ENCODE measurements at places on chromosomes 5 and 9.

GRCh38 chr9:98477884-98478283 lies 222.4 kb upstream of the TBC1D2 start:
- no peak for DNase-seq

- no peak for DNase-seq
Measured at GRCh38 chr5:68147659-68148058, 67.9 kb upstream of the PIK3R1 start.

- no peak for DNase-seq
Measured at GRCh38 chr5:36397901-36398536, 96.3 kb upstream of the RANBP3L start.

DNA sequence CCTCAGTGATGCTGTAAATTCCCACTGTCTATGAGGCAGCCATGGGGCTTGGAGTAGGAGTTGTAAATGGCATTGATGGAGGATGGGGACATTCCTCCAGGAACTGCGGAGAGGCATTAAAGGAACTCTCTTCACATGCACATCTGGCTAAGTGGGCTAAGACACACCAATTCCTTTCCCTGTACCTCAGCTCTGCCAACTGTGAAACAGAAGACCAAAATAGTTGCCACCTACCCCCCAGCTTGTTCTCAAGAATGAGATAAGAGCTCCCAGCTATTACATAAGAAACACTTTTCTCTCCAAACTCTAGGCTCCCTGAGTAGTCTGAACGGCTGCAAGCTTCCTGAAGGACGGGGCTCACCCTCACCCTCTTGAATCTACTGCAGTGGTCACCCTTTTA lies 144.6 kb upstream of the SLC30A5 start:
- DNase-seq, result no peak

DNA sequence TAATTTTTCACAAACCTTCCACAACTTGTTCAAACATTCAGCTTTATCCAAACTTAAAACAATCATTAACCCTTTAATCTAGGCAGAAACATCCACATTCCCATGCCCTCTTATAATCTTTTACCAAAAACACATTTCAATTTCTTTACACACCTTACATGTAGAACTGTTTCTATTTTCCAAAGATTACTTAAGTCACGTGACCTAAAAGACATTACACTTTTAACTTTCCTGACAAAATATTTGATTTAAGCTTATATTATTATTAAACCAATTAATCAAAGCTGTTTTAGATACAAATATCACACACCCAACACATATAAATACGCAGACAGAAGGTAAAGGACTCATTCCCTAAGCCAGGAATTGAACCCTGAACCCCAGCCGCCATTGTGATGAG lies 21.0 kb upstream of the MRPS30 start:
- DNase-seq, result no peak

GRCh38 chr5:122427621-122428020 lies 115.6 kb downstream of the SNCAIP start:
- DNase-seq, result no peak

DNA sequence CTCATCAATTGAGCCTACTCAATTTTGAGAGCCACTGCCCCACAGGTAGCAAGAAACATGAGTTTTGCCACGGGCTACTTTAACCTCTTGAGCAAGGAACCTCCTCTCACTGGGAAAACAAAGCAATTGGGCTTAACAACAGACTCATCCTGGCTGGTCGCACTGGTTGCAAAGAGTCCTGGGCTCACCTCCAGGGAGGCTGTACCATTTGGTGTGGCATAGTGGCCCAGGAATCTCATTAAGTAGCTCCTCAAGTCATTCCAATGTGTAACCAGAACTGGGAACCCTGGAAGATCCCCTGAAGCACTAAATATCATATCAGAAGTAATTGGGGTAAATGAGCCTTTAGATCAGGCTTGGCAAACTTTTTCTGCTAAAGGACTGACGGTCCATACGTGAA lies 78.5 kb downstream of the MYO10 start:
- no peak for DNase-seq

GRCh38 chr9:12863618-12864017 lies 88.8 kb downstream of the LURAP1L start:
- no peak for DNase-seq

- DNase-seq, result no peak
Measured at GRCh38 chr5:139088024-139088423, 110.1 kb downstream of the SIL1 start.

DNA sequence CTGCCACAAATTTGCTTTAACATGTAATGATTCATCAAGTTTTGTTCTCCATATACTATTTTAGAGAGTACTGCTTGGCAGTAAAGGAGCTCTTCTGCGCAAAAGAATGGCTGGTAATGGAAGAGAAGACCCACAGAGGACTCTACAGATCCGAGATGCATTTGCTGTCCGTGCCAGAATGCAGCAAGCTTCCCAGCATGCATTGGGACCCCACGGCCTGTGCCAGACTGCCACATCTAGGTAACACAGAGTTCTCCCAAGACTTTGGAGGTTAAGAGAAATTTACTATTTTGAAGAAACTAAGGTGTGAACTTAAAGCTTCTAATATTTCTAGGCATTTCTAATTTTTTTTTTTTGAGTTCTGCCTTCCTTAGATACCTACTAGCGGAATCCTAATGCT lies 107.1 kb downstream of the MUSK start:
- DNase-seq, result no peak

- no peak for DNase-seq
Measured at GRCh38 chr9:117734082-117734481, 29.9 kb downstream of the TLR4 start.

DNA sequence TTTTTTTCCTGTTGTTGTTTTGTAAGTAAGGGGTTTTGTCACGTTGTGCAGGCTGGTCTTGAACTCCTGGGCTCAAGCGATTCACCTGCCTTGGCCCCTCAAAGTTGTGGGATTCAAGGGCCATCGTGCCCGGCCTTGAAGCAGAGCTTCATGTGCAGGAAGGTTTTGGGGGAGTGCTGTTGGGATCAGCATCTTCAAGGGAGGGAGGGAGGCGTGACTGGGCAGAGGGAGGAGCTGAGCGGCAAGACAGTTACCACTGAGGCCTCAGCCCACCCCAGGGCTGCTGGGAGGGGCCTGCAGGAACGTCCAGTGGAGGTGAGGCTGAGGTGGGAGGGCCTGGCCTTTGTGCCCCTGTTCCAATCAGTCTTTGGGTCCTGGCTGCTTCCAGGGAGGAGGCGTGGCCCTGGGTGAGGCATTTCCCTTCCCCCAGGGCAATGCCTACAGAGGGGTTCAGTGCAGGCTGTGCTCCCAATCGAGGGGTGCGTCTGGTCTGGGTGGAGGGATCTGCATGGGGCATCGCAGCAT lies 21.4 kb downstream of the OR2V1 start:
- no peak for DNase-seq

DNA sequence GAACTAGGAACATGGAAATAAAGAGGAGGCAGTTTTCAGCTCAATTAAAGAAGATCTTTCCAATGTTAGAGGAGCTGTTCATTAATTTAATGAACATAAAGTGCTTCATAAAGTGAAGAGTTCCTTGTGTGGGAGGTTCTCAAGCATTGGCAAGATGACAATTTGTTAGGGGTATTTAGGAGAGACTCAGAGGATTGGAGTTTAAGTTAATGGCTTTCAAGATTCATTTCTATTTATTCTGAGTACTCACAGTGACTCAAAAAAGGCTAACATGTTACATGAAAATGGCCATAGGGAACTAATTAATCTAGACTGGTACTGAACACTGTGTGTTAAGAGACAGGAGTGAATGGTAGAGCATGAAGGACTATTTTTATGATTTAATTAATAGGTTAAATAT lies 55.4 kb upstream of the CDH12 start:
- no peak for DNase-seq

- no peak for DNase-seq
Measured at GRCh38 chr5:98368141-98368540, 405.3 kb upstream of the RGMB start.

DNA sequence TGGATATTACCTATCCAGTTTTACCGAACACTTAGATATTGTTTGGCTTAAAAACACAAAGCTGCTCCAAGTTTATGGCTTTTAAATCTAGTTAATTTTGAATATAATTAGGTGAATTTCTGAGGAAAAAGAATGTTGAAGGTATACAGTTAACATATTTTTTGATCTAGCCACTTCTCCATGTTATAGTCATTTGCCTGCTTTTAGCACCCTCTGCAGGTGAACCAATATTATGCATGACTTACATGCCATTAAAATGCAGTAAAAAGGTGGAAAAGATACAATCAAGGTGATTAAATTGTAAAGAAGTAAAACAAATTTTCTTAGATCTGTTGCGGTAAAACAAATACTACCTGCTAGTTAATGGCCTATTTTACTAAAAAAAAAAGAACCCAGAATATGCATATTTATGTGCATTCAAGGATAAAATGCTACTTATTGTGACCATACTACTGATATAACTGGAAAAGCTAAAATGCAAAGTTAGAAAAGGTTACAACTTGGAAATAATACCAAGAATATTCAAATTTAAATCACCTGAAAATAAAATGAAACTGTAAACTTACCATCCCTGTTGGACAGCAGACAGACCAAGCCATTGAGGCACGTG lies 132.1 kb downstream of the AP3B1 start:
- no peak for DNase-seq

DNA sequence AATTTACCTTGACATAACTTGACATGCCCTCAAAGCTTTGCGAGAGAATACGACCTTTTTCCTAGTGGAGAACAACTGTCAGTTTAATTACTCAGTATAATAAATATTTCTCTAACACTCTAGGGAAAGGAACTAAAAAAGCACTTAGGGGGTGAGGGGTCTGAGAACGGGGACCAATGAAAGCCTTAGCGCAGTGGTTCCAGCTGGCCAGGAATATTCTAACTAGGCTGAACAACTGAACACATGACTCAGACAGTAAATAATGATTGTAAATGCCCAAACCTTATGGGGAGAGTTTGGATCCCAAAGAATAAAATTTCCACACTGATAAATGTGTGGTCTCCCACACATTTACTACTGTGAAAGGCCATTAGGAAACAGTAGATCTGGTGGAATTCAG lies 14.9 kb downstream of the MYO10 start:
- no peak for DNase-seq

DNA sequence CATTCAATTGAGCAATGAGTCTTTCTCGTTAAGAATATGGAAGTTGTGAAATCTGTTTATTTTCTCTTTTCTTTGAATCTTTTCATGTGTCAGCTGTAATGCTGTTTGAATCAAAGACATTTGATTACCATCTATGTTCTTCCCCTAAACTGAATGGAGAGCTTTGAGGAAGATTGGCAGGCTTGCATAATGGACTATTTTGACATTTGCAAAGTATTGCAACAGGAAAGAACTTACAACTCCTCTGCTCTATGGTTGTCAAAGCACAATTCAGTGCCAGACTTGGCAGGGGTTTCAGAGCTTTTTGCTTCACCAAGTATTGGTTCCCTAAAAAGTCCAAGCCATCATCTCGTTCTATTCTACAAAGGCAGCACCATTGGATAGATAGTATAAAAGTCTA lies 549.0 kb upstream of the NUDT12 start:
- DNase-seq, result no peak

DNA sequence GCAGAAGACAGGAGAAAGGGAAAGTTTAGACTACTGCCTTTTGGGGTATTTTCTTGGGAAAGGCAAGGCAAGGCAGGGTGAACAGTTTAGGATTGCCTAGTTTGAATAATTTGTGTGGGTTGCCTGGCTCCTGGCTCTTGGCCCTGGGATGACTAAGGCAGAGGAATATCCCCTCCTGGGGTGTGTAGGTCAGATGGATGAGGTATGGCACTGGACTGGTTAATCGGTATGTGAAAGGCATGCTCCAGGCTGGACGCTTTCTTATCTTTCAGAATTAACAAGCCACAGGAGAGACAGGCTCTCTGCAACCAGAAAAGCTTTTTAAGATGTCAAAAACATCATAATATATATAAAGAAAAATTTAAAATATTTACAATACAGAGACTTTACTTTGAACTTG lies 58.6 kb downstream of the STARD4 start:
- DNase-seq, result no peak

- no peak for DNase-seq
Measured at GRCh38 chr5:19987612-19988361, at the start of gene CDH18. Gene CDH18, minus strand, starts transcription at chr5:19988200. Its CDS starts 149,214 bp downstream, at chr5:19838986.

- no peak for DNase-seq
Measured at GRCh38 chr9:94685359-94685758, 41.1 kb upstream of the AOPEP start.

DNA sequence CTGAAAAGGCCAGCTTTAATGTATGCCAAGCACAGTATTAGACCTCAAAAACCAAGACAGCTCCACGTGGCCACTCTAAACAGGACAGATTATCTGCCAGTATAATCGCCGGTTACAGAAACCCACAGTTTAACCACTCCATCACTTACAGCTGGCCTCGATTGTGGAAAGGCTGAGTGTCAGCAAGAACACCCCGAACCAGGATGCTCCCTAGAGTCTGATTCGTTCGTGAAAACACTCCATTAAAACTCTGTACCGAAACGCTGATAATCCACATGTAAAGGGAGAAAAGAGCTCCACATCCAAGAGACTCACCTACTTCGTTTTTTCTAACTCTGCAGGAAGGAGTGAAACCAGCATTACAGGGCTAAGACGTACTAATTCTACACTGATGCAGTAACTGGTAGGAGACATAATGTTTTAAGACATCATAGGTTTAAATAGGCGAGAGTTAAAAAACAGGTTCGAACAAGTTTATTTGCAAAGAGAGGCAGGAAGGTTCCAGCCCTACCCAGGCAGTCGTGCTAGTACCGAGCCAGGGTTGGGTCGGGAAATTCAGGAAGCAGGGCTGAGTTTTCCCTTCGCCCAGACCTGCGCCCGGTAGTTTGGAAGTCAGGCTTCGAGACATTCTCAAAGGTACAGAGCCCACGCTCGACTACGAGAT lies 949 bp downstream of the SERINC5 start:
- peak; percentile 39 for DNase-seq

DNA sequence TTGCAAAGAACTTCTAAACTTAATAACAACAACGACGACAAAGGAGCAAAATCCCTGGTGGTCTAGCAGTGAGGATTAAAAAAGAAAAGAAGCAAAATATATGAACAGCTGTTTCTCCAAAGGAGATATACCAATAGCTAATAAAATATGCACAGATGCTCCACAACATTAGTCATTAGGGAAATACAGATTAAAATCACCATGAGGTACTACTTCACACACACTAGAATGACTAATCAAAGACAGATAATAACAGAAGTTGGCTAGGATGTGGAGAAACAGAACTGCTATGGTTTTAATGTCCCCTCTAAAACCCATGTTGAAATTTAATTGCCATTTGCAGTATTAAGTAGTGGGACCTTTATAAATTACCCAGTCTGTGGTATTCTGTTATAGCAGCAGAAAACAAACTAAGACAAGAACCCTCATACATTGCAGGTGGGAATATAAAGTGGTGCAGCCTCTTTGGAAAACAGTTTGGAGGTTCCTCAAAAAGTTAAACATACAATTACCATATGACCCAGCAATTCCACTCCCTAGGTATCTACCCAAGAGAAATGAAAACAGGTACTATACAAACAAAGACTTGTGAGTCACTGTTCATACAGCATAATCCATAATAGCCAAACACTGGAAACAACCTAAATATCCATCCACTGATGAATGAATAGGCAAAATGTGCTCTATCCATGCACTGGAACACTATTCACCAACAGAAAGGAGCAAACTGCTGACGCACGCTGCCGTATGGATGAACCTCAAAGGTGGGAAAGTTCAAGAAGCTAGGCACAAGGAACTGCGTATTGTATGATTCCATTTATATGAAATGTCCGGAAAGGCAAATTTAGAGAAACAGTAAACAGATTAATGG lies 11.4 kb upstream of the DUSP1 start:
- no peak for DNase-seq
